ENCODE measurements at places on chromosomes 2 and 18.

GRCh38 chr2:129347486-129348217 is 631.8 kb upstream of the RAB6C start:
- DNase-seq: no peak

GRCh38 chr2:200431996-200432705 is 77.7 kb downstream of the KCTD18 start:
- DNase-seq: no peak

DNA sequence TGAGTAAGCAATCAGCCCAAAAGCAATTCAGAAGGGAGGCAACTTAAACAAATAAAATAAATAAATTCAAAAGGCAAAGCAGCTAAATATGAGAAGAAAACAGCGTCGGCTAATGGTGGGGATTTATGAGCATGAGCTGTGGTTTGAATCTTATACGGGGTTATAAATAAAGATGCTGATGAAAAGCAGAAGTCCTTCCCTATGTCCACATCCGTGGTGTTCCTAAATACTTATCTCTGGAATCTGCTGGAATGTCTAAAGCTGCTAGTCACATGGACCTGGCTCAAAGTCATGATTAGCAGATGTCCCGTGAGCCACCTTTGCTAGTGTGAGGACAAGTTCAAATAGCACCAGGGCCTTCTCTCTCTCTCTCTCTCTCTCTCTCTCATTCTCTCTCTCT is 33.8 kb downstream of the SMIM21 start:
- no peak for DNase-seq

GRCh38 chr2:221553333-221553732 is 18.8 kb downstream of the EPHA4 start:
- DNase-seq: no peak

DNA sequence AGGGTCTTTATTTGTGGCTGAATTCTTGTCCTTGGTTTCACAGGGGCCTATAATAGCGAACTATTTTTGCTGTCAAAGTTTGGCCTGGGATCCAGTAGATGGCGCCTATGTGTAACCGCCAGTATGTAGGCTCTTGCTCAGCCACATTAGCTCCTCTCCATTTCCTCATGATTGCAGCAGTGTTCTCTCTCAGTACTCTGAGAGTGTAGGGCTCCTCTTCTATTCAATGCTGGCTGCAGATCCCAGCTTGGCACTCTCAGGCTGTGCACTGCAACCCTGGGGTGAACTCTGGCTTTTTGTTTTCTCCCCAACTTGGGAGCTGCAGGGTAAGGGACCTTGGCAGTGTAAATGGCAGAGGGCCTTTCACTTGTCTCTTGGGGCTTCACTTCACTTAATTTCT is 344.6 kb upstream of the CHAC2 start:
- no peak for DNase-seq

DNA sequence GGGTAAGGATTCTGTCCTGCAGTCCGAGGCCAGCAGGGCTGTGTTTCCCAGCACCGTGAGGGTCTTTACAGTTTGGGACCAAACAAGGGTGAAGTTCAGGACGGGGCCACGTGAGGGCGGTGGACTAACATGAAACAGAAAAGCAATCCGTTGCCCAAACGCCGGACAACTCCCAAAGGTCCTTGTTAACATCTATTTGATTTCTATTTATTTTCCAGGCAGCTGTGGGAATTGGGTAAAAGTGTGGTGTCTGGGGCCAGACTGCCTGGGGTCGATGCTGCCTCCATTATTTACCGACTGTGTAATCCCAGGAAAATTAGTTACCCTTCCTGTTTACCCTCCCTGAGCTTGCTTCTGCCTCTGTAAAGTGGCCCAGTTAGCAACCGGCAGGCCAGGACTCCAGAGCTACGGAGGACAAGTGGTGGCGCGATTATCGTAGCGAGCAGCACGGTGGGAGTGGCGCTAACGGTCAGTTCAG is 66.3 kb upstream of the TCF7L1 start:
- peak; percentile 25 for DNase-seq

DNA sequence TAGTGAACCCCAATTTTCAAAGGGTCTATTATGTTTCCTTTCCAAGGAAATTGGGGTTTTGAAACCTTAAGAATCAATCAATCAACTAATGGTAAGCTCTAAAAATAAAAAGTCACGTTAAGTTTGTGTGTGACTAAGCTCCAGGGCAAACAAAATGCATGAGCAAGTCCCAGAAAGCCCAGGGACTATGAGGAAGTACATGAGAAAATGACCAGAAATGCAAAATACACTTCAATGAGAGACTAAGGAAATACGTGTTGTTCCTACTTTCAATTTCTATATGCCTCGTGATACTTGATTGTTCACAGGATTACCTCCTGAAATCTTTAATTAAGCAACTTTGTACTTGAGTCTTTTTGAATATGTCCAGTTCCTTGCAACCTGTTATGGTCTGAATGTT is 684.4 kb upstream of the SYT4 start:
- DNase-seq: no peak

DNA sequence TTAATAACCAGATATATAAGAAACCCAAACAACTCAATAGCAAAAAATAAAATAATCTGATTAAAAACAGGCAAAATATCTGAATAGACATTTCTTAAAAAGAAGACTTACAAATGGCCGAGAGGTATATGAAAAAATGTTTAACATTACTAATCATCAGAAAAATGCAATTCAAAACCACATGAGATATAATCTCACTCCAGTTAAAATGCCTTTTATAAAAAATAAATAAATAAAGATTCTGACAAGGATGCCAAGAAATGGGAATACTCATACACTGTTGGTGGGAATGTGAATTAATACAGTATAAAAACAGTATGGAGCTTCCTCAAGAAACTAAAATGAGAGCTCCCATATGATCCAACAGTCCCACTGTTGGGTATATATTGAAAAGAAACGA is 33.9 kb upstream of the BMP10 start:
- DNase-seq: no peak

- DNase-seq: no peak
These were observed 146.6 kb upstream of the CCDC68 start for GRCh38 chr18:55105873-55106272.

GRCh38 chr2:234060236-234060635 is 9.7 kb downstream of the SPP2 start:
- DNase-seq: no peak

DNA sequence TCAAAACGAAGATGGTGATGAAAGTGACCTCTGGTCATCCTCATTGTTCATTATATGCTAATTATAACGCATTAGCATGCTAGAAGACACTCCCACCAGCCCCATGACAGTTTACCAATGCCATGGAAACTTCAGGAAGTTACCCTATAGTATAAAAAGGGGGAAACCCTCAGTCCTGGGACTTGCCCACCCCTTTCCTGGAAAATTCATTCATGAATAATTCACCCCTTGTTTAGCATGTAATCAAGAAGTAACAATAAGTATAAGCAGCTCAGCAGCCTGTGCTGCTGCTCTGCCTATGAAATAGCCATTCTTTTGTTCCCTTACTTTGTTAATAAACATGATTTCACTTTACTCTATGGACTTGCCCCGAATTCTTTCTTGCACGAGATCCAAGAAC is 70.5 kb upstream of the CHAC2 start:
- no peak for DNase-seq

DNA sequence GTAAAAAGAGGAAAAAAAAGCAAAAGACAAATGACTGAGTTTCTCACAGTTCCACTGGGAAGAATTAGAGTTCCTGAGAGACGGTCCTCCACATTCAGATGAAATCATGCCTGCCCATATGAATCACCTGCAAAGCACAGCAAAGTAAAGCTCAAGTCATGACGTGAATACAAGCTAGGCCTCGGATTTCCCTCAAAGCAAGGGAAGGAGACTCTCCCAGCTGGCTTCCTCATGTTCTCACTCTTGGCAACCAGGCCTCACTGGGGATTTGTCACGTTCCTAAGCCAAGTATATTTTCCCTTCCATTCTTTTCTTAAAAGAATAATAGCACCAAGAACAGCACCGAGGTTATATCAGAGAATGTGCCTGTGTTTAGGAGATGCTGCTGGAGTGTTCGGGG is 47.0 kb downstream of the CYP27C1 start:
- no peak for DNase-seq

- no peak for DNase-seq
These were observed 1587.5 kb upstream of the PIK3C3 start for GRCh38 chr18:40367576-40367975.

- DNase-seq: no peak
These were observed 710.4 kb downstream of the RNF144A start for GRCh38 chr2:7627583-7627982.

DNA sequence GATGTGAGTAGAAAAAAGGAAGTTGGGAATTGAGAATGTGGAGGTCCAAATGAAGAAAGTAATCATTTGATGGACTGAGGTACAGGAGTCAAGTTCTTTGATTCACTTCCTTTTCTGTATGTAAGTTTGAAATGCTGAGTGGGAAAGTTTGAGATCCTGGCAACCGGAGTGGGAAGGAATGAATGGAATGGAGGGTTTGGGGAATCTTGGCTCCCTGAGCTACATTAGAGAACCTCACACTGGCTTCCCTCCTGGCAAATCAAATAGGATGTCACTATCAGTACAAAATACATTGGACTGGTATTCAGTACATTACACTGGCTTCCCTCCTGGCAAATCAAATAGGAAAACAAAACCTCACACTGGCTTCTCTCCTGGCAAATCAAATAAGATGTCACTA is 9.8 kb upstream of the RNF138 start:
- no peak for DNase-seq

- no peak for DNase-seq
These were observed 1010.9 kb upstream of the NXPH2 start for GRCh38 chr2:139790807-139791752.

DNA sequence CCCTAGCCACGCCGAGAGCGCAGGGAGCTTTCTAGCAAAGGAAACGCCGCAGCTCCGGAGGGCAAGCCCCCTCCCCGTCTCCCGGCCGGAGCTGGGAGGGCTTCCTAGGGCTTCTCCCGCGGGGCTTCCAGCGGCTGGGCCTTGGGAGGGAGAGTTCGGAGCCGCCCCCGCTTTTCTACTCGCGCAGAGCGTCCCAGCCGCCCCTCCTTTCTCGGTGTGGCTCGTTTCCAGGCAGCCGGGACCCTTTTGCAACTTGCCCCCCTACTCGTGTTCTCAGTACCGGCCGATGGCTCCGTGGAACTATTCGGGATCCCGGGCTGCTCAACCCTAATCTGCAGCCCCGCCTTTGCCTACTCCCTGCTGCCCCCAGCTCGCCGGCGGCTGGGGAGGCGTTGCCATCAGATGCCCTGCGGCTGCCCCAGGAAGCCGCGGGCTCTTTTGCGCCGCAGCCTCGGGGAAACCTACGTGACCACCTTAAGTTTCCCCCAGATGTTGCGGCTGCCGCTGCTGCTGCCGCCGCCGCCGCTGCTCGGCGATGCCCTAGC is 1.5 kb upstream of the NR4A2 start:
- no peak for DNase-seq

- no peak for DNase-seq
These were observed 96.4 kb downstream of the VIT start for GRCh38 chr2:36792951-36793350.

DNA sequence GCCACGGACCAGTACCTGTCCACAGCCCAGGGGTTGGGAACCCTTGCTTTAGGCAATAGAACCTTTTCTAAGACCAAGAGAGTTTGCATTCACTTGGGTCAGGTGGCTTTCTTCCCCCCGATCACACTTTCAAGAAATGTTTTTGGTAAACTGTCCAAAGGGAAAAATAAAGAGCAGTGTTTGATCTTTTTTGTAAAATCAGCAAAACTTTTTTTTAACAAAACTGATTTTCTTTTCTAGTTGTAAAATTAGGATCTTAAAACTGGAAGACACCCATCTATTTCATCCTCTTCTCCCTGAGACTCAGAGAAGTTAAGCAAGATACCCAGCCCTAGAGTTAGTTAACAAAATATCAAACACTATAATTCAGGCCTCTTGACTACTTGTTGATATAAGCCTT is 6.1 kb upstream of the SESTD1 start:
- DNase-seq: no peak
